ENCODE measurements at places on chromosomes 6 and 20.

- DNase-seq, result no peak
Measured at GRCh38 chr20:62651285-62652021, 9.2 kb downstream of the SLCO4A1 start.

DNA sequence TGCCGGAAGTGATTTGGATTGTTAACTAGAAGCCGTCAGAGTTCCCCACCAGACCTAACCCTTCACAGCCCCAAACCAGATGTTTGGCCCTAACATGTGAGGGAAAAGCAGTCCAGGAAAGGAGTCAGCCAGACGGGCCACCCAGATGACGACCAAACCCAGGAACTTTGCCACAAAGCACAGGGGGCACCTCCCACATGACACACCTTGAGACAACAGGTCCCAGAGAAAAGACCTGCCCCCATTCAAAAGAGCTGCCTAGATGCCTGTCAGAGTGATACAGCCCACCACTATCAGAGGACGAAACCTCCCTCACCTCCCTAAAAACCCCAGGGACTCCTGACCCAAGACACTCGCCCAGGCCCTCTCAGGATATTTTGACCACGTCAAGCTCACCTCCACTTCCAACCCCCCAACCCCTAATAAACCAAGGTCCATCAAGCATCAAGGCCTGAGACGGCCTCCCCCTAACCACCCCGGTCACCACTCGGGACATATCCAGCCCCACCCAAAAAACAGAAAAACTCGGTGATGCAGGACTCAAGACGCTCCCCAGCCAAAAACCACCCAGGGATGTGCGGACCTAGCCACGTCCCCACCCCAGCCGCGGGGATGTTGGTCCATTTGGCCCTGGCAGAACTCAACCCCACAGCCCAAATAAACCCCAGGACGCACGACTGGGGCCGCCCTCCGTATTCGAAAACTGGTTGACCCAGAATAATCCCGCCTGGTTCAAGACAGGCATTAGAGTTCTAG is 662 bp downstream of the ZNF343 start:
- no peak for DNase-seq

- DNase-seq, result no peak
Measured at GRCh38 chr6:89454300-89454699, 21.3 kb downstream of the ANKRD6 start.

GRCh38 chr6:11242711-11243110 is 10.2 kb upstream of the NEDD9 start:
- DNase-seq, result no peak

GRCh38 chr6:27874016-27874415 is 38.2 kb downstream of the OR2B2 start:
- no peak for DNase-seq

- DNase-seq, result no peak
Measured at GRCh38 chr6:126110512-126111270, 124.4 kb downstream of the TRMT11 start.

DNA sequence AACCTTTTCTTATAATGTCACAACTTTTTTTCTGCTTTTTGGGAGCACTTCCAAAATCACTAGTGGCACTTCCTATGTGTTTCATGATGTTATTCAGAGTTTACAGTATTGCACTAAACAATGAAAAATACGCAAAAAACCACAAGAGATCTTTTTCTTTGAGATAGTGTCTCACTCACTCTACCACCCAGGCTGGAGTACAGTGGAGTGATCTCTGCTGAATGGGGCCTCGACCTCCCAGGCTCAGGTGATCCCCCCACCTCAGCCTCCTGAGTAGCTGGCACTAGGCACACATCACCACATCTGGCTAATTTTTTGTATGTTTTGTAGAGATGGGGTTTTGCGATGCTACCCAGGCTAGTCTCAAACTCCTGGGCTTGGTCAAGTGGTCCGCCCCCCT is 158.7 kb downstream of the COL21A1 start:
- no peak for DNase-seq

DNA sequence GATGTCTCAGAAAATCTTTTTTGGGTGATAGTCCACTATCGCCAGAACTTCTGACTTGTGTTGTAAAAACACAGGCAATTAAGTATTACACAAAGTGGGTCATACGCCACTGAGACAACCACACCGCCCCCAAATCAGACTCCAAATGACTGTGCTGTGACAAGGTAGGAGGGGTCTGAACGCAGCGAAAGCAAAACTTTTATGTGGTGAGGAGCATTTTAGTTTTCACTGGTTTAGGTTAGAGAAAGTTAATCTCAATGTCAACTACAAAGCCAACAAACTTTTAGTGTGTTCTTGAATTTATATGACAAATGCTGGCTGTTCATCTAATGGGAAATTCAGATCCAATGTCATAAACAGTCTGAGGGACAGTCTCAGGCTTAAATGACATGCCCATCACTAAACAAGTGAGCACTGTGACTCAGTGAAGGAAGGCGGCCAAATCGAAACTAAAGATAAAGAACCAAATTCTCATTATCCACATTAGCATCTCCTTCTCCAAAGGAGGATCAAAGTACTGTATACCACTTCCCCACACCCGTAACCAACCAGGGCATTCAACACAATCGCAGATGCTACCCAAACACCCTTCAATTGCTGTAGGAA is 186.7 kb downstream of the GJA10 start:
- DNase-seq, result no peak

GRCh38 chr20:16947479-16947878 is 199.3 kb downstream of the OTOR start:
- DNase-seq, result no peak

- no peak for DNase-seq
Measured at GRCh38 chr6:90483116-90483839, 103.6 kb downstream of the MAP3K7 start.

- DNase-seq, result no peak
Measured at GRCh38 chr6:5958921-5959320, 47.8 kb downstream of the NRN1 start.

DNA sequence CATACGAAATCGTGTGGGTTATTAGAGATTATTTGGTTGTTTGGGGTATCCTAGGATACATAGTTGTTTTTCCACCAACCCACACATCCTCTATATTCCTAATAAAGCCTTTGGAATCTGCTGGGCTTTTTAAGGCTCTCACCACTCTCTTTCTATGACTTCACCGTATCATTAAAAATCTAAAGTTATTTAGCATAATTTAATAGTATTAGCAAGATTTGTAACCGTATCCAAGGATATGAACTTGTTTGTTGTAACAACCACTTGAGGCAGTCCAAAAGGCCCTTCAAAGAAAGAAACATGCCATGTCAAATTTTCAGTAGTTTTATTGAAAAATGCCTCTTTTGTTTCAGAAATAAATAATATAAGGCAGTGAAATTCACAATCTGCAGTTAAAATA is 121.8 kb downstream of the COL12A1 start:
- no peak for DNase-seq

- DNase-seq, result no peak
Measured at GRCh38 chr6:123150076-123150475, 154.0 kb downstream of the CLVS2 start.

DNA sequence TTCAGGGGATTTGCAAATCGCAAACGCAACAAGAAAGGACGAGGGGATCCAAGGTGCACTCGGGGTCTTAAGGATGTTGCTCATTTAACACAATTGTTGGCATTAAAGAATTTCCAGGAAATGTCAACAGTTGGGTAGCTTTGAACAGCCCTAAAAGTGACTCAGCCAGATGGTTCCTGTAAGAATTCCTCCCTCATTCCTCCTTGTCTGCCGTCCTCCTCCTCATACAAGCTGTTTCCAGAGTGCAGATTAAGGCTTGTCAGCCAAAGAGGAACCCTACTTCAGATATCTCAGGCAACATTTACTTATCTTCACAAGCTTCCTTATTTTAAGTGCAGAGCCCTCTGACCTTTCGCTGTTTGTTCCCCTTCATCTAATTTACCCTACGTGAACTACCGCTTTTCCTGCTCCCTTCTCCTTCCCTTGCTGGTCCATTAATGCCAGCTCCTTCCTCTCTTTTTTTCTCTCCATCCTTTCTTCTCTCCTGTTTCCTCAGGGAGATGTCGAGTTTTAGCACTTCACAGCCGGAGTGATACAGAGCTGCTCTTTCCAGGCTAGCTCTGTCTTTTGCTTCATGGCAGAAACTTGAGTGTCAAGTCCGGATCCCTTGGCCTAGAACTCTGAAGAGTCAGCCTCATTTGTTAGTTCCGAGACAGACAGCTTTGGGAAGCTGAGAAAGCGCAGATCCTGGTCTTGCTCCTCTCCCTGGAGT is 26.1 kb upstream of the TBC1D7 start:
- DNase-seq, result no peak

GRCh38 chr20:49435639-49436038 is 46.8 kb downstream of the KCNB1 start:
- DNase-seq, result no peak

GRCh38 chr20:22063753-22064152 is 358.3 kb downstream of the PAX1 start:
- DNase-seq, result no peak

GRCh38 chr6:116405138-116405537 is 34.4 kb downstream of the DSE start:
- DNase-seq, result no peak

DNA sequence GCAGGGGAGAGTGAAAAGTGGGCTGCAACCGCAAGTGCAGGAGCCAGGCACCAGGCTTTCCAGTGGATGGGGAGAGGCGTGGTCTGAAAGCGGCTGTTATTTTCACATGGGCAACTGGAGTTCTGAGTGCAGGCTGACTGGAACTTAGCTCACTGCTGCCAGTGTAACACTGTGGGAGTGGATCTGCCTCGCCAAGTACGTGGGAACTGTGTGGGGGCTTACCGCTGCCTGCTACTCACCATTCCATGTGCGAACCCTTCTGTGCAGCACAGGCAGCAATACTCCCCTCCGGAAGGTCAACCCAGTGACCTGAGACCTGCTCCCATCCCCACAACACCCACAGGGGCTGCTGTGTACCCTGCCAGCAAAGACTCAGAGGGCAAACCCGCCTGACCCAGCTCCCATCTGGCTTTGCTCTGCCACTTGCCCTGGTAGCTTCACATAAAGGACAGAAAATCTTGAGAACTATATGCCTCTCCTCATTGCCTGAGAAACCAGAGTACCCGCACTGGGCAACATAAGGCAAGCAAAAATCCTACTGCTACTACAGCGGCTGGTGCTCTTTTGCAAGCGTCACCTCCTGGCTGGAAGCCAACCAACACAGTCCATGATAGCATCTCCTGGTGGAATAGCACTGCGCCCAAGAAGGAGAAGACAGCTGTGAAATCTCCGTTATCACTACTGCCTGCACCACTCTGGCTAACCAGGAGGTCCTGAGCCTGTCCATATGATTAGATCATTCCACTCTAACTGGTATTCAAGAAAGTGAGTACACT is 54.4 kb upstream of the SIRPG start:
- DNase-seq, result no peak

DNA sequence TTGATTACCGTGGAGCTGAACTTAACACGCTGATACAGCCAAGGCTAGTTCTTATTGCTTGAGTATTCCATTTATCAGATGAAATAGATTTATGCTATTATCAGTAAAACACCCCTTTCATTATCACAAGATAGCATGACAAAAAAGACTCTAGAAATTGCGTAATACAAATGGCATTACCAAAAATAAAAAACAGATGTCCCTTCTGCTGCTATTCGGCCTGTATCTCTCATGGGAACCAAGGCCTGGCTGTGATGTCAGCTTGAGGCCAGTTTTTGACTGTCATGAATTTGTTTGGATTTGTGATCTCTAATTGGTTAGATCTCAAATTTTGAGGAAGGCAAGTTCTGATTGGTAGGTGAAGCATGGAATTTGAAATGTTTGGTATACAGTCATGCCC is 25.2 kb downstream of the MEI4 start:
- no peak for DNase-seq

DNA sequence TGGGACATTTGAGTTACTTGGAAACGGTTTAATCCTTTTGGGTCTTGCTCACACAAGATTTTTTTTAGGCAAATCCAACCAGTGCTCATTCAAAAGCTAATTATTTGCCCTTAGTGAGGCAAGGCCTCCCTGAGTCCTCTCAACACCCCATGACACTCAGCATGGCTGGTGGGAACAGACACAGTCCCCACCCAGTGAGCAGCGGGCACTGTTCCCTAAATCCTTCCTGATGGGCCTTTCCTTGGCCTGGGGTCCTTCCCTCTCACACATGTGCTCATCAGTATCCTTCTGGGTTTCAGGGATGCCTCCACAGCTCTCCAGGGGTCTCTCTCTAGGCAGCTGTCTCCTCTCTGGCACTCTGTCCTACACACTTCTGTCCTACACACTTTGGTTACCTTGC is 28.0 kb downstream of the PLAGL2 start:
- DNase-seq, result no peak

DNA sequence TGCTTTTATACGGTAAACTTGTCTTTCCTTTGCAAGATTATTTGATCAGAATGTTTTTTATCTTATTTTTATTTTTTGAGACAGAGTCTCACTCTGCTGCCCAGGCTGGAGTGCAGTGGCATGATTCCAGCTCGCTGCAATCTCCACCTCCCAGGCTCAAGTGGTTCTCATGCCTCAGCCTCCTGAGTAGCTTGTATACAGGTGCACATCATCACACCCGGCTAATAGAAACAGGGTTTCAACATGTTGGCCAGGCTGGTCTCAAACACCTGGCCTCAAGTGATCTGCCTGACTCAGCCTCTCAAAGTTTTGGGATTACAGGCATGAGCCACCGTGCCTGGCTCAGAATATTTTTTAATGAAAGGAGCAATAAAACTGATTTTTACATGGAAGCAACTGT is 8.9 kb upstream of the LPIN3 start:
- no peak for DNase-seq

GRCh38 chr20:37387519-37388269 is 41.8 kb downstream of the SRC start:
- DNase-seq, result no peak

- no peak for DNase-seq
Measured at GRCh38 chr6:139701003-139701402, 326.6 kb upstream of the CITED2 start.

GRCh38 chr6:19752746-19753145 is 84.4 kb upstream of the ID4 start:
- DNase-seq, result no peak

GRCh38 chr6:41027799-41028560 is 11.0 kb downstream of the UNC5CL start:
- peak; percentile 75 for DNase-seq

DNA sequence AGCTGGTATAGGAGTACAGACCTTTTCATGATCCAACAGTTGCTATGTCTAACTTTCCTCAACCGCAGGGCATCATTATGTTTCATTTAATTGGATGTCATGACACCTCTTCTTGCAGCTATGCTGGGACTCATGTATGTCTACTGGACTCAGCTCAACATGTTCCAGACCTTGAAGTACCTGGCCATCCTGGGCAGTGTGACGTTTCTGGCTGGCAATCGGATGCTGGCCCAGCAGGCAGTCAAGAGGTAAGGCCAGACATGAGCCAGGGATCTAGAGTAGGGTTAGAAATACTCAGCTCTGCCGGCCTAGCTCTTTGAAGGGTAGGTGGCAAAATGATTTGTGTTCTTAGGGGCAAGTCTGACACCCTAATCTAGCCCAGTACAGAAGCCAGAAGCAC is 25.2 kb downstream of the GHRH start:
- no peak for DNase-seq

DNA sequence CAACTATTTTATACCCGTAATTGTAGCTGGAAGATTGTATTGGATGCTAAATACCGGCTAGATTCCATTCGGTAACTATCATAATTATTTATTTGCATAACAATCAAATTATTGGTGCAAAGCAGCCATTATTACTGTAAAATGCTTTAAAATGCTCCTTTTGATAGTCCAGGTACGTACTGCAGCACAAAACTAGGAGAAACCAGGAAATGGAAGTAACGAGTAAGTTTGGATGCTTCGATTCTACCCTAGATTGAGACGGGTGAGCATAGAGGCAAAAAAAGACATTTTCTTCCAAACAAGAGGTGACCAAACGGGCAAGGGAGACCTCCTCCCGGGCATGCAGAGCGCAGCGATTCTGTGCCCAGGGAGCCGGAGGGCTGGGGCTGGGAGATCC is 469 bp upstream of the XRN2 start:
- DNase-seq, result no peak

GRCh38 chr20:33233129-33233774 is 2.5 kb upstream of the BPIFA1 start:
- peak; percentile 31 for DNase-seq

Measured in iPS DF 6.9 (cell line).